ENCODE measurements at places on chromosomes 12 and 14. TPM values are rescaled to one million over a fixed set of nuclear protein-coding genes. Genes with fewer than 3 reads are reported as not detected.

- no peak for DNase-seq
Observed at GRCh38 chr12:46489951-46490388, 117.4 kb upstream of the SLC38A2 start.

DNA sequence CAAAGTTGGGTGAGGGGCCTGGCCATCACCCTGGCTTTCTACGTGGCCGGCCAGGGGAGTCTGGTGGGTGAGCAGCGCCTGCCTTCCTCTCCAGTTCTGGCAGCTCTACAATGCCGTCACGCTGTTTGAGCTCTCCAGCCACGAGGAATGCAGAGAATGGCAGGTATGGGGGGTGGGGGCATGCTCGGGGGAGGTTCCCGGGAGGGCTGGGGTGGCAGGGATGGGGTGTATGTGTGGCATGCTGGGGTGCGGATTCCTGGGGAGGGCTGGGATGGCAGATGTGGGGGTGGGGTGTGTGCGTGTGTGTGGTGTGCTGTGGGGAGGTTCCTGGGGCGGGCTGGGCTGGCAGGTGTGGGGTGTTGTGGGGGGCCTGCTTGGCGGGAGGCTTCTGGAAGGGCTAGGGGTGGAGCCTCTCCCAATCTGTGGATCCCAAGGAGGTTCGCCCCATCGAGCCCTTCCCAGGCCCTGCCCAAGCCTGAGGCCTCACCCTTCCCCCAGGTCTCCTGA, 18.5 kb downstream of the RHOF start:
- no peak for DNase-seq

DNA sequence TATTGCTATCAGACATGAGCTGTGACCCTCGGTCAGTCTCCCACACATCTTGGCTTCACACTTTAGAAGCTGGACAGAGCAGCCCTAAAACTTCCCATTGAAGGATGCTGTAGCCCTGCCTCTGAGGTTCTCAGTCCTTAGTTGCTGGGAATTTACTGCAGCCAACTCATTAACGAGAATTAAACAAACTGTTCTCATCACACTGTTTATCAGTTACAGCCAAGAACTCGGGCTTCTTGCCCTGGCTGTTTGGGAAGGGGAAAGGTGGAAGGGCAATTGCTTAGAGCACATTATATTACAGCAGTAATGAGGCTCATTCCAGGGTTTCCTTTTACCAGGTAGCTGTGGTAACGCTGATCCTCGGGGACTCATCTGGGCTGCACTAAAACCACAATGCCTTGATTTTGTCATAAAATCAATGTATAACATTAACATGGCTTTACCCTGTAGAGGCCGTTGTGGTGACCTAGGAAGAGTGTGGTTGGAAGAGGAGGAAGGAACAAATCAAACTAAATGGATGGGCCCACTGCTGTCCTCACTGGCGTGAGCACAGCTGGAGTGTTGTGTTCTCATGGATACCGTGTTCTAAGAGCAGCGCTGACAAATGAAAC, 87.1 kb downstream of the GPR135 start:
- no peak for DNase-seq

DNA sequence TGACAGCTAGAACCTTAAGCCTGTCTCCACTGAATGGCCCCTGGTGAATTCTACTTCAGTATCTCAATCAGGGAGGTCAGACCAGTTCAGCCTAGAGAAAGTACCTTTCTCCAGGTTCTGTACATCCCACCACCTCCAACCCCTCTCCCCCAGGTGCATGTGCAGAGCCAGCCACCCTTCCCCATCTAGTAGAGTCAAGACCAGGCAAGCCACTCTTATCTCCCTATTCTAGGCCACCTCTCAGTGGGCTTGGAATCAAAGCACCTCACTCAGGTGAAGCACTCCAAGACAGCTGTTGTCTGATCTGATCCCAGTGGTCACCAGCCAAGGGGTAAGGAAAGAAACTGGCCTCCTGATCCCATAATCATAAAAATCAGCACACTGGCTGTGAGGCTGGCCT, 340.9 kb downstream of the BCL11B start:
- no peak for DNase-seq

GRCh38 chr14:103516426-103517173, 6.0 kb downstream of the CKB start:
- no peak for DNase-seq

- no peak for DNase-seq
Observed at GRCh38 chr12:26749781-26750180, 83.2 kb downstream of the ITPR2 start.

- DNase-seq = no peak
Observed at GRCh38 chr14:51525739-51526138, 126.0 kb upstream of the FRMD6 start.

- DNase-seq = no peak
Observed at GRCh38 chr12:57049119-57049446, 846 bp downstream of the MYO1A start.

DNA sequence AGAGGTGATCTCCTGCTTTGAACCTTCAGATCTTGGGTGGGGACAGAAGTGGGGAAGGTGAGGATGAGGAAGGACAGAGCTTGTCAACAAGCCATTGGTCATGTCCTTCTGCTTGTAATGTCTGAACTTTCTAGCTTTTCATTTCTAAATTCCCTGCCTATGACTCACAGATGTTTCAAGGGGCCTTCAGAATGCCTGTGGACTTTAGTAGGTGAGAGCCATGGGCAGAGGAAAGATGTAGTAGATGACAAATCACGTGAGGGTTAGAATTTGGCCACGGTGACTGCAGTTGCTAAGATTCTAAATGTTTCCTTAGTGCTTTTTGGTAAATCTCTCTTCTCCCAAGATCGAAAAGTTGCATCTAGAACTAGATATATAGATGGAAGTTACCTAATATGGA, 18.7 kb upstream of the CREBL2 start:
- no peak for DNase-seq

- no peak for DNase-seq
Observed at GRCh38 chr12:120971299-120972180, 6.8 kb upstream of the HNF1A start.

- no peak for DNase-seq
Observed at GRCh38 chr12:62749586-62749985, 185.4 kb downstream of the PPM1H start.

GRCh38 chr14:24813089-24813815, 179.3 kb upstream of the GZMB start:
- DNase-seq = no peak

DNA sequence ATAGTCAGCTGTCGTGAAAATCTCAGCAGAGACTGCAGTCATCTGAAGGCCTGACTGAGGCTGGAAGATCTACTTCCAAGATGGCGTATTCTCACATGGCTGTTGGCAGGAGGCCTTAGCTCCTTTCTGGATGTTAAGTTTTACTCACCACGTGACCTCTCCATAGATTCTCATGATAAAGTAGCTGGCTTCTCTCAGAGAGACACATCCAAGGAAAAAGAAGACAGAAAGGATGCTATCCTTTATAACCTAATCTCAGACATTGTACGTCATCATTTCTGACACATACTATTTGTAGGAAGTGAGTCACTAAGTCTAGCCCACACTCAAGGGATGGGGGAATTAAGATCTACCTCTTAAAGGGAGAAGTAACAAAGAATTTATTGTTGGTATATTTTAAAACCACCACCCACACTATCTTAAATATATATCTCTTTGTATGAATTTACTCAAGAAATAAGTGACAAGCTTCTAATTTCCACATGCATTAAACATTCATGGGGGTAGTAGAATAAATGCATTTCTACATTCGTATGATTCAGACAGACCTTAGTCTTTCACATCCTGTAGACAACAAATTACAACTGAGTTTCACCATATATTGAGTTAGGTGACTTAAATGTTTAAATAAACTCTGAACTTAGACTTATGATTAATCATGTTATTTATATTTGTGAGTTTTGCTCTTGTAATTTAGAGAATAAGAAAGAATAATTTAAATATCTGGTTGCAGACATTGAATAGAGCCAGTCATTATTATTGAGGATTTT, 411.0 kb downstream of the LRIG3 start:
- DNase-seq = no peak

DNA sequence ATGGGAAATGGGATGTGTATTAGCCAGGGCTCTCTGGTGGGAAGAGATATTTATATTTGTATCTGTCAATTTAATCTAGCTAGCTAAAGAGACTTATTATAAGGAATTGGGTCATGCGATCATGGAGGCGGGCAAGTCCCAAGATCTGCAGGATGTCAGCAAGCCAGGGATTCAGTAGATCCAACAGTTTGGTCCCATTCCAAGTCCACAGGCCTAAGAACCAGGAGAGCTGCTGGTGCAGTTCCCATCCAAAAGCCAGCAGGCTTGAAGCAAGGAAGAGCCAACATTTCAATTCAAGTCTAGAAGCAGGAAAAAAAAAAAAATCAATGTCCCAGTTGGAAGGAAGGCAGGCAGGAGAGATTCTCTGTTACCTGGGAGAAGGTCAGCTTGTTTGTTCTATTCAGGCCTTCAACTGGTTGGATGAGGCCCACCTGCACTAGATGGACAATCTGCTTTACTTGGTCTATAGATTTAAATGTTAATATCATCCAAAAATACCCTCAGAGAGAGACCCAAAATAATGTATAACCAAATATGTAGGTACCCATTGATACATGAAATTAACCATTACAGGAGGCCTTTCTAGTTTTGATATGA, 60.7 kb upstream of the BCAT1 start:
- DNase-seq = no peak

- no peak for DNase-seq
Observed at GRCh38 chr12:71135077-71135811, 22.6 kb downstream of the TSPAN8 start.

- no peak for DNase-seq
Observed at GRCh38 chr12:40287369-40287975, 62.7 kb downstream of the LRRK2 start.

- DNase-seq = no peak
Observed at GRCh38 chr12:107891967-107892366, 117.5 kb downstream of the ASCL4 start.

GRCh38 chr14:72499746-72500145, 394.2 kb downstream of the DPF3 start:
- no peak for DNase-seq

GRCh38 chr12:9184276-9184675, 23.9 kb downstream of the PZP start:
- no peak for DNase-seq

DNA sequence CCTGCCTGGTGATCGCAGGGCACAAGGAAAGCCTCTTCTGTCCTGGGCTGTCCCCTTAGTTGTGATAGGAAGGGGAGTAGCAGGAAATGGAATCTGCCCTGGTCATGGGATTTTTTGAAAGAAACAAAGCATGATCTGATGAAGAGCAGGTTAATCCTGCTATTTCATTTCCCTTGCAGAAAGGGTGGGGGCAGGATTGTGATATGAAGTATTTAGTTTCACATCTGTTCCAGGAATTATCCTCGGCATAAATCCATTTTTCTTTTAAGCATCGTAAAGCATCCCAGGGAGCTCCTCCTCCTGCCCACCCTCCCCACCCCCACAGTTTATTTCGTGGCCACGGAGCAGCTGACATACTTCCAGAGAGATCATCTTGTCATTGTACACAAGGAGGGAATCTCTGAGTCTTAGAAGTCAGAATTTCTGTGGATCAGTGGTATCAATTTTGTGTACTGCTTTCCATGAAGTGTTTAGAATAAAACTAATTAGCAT, 53.1 kb downstream of the TGFB3 start:
- no peak for DNase-seq

GRCh38 chr12:112941528-112942335, 3.5 kb downstream of the OAS3 start:
- DNase-seq = no peak

DNA sequence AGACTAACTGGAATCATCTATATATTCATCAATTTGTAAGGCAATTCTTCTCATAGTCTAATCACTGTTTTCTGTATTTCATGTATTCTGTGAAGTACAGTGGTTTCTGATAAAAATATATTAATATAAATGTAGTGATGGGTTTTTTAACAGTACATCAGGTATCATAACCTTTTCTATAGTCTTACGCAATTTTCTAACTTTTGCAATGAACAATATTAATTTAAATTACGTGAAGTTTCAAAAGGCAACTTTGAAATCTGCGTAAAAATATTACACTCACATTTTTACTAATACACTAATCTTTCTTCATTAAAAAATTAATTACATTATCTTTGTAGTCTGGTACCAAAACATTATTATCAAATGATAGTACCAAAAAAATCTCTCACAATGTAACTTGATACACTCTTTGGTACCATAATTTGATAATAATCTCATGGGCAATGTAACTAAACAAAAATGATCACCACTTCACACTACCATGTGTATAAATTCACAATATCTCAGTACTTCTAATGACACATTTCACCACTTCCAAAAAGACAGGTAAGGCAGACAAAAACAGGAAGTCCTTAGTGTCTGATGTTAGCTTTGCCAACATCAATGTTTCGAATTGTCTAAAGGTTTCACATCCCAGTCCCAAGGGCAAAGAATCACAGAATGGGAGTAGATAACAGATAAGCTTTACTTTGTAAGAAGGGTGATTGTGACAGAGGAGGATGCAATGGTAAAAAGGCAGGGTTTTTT, 8.7 kb downstream of the DNAI7 start:
- no peak for DNase-seq

GRCh38 chr12:115176741-115177400, 492.9 kb upstream of the TBX3 start:
- no peak for DNase-seq

DNA sequence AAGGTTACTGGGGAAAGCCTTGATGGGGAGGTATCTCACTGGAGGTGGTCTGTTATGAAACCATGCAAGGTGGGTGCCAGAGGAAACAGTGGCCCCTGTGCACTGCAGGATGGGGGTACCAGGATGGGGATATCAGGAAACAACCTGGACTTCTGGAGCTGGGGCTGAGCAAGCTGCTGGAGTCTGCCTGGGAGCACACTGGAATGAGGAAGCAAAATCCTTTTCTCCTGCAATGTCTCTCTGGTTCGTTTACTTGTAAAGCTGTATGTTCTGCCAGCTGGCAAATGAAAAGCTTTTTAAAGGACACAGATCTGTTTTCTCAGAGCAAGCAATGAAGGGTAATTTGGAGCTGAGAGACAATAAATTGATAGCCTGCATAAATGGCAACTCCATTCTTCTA, 23.2 kb upstream of the SERPINA1 start:
- DNase-seq = no peak

- DNase-seq = no peak
Observed at GRCh38 chr14:105187116-105187515, 6.0 kb upstream of the NUDT14 start.

CMKLR1 gene
- total RNA-seq = 73.8 TPM

IL26 gene
- not detected for total RNA-seq

PLEK2 gene
- total RNA-seq = 2.0 TPM

C3AR1 gene
- total RNA-seq = 21.2 TPM

GSC gene
- not detected for total RNA-seq

KLRC1 gene
- not detected for total RNA-seq
